ENCODE measurements at places on chromosomes 4 and X.

GRCh38 chr4:140926672-140927071, 170.5 kb upstream of the TBC1D9 start:
- no peak for DNase-seq

DNA sequence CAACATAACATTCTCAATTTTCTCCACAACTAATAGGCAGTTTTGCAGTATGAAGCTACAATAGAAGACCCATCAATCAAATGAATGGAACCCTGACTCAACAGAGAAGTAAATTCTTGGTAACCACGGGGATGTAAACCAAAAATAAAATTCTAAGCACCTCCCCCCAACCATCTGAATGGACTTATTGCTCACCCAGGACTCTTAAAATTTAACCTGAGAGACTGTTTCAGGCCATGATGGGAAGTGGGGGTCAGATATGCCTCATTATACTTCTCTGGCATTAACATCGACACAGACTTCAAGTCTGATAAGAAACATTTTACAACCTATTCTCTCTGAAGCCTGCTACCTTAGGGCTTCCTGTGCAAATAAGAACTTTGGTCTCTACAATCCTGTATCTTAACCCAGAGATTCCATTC, 620.9 kb downstream of the TLL1 start:
- DNase-seq = no peak

- no peak for DNase-seq
Measured at GRCh38 chr4:158998624-158999023, 104.3 kb upstream of the RAPGEF2 start.

- DNase-seq = no peak
Measured at GRCh38 chr4:7964890-7965662, 25.4 kb upstream of the AFAP1 start.

DNA sequence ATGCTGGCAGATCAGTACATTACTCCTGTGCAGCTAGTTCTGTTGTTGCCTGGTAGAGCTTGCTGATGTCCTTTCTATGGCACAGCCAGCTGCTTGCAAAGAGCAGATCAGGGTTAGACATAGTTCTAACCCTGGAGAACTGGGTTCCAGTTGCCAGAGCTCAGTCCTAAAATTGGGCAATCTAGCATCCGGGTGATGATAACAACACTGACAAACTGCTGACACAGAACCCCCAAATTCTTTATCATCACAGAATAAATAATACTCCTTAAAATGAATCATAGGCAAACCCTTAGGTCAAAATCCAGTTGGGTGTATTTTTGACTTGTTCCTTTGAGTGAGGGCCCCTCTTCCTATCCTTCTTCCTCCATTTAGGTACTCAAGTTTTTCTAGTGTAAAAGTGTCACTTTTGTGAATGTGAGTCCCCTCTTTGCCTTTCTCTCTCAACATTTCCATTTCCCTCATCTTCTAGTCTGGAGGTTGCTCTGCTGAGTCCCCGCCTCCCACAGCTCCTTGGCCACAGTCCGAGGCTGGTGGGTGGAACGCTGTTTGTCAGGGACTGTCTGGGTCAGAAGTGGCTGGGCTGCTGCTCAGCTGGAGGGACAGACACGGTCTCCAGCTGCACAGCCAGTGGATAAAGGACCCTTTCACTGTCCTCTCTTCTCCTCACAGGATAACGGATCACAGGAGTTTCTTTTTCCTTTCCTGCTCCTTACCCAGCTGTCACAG, 93.6 kb upstream of the RASGEF1B start:
- no peak for DNase-seq

- no peak for DNase-seq
Measured at GRCh38 chr4:125105561-125105960, 209.2 kb upstream of the FAT4 start.

- no peak for DNase-seq
Measured at GRCh38 chr4:159401791-159402380, 299.0 kb downstream of the RAPGEF2 start.

- no peak for DNase-seq
Measured at GRCh38 chr4:55074386-55074785, 51.0 kb downstream of the KDR start.

DNA sequence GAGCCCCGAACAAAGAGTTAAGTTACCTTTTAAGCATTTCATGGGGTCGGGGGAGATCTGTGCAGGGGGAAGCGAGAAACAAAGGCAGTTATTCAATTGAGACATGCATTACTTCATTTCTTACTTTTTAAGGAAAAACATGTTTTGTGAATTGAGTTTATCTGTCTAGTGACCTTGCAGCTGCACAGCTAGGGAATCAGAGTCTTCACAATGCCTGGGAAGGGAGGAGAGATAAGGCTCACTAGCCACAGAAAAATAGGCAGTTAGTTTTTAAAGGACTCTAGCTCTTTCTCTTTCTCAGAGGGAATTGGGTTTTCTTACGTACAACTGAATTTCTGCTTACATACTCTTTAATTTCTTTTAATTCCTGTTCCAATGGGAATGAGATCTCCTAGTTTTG, 26.2 kb upstream of the ZBTB33 start:
- no peak for DNase-seq

- no peak for DNase-seq
Measured at GRCh38 chrX:18360867-18361266, 6.4 kb upstream of the SCML2 start.

DNA sequence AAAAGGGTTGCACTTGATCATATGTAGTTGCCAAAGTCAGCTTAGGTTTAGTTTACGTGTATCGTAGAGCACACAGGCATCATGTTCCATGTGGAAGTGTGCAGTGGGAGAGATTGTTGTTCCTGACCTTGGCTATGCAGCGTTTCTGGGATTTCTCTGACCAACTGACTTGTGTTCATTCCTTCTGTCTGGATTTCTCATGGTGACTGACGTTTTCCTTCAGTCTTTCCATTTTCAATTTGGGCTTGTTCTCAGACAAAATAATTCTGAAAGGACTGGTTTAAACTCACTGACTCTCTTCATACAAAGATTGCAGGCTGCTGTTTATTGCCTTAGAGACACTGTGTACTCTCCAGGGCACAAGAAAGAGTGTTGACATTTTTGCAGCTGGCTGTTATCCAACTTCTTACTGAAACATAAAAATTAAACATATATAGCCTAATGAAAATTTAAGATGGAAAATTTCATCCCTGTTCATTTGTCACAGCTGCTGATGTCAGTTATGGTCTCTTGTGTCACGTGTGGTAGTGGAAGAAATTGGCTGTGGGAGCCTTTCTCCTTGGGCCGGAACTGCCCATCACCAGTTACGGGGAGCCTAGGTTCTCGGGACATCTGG, 95.4 kb downstream of the TNIP2 start:
- DNase-seq = no peak

DNA sequence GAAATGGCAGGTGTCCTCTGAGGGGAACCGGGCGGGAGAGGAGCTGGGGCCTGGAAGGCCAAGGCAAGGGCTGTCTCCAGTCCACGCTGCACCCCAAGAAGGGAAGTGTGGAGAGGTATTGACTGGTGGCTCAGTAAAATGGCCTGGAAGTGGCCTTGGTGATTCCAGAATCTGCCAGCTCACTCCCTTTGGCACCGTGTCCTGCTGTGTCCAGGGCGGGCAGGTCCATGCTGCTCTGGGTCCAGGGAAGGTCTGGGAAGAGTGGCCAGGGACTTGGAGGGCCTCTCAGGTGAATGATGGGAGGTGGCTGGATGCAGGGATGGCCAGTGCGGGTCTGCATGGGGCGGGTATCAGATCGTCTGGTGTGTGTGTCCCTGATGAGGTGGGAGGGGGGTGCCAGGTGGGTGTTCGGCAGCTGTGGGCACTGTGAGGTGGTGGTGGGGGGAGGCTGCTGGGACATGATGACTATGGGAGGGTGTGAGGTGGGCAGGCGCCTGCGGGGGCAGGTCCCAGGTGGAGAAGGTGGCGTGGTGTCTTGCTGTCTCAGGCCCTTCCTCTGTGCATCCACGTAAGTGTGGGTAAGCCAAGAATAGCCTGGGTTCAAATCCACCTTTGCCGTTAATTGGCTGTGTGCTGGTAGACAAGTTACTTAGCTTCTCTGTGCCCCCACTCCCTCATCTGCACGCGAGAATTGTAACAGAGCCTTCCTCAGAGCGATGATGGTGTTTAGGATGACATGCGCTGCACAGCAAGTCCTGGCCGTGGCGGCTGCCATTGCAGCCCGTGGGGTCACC, 17.7 kb downstream of the RGS12 start:
- no peak for DNase-seq

GRCh38 chr4:26268246-26268645, 52.6 kb upstream of the RBPJ start:
- no peak for DNase-seq

GRCh38 chr4:23887989-23888388, 1.9 kb downstream of the PPARGC1A start:
- DNase-seq = no peak

DNA sequence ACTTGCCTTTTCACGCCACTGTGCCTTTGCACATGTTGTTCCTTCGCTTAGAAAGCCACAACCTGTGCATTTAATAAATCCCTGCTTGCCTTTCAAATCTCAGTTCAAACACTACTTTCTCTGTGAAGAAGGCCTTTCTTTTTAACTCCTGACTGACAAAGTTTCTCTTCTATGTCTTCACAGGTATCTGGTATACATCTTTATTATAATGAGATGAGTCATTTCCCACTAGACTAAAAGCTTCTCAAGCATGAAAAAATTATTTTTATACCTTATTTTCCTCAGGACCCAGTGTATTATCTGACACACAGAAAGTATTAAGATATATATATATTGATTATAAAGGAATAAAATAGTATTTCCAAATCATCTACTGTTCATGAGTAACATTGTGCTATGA, 189.9 kb downstream of the TBCK start:
- DNase-seq = no peak

DNA sequence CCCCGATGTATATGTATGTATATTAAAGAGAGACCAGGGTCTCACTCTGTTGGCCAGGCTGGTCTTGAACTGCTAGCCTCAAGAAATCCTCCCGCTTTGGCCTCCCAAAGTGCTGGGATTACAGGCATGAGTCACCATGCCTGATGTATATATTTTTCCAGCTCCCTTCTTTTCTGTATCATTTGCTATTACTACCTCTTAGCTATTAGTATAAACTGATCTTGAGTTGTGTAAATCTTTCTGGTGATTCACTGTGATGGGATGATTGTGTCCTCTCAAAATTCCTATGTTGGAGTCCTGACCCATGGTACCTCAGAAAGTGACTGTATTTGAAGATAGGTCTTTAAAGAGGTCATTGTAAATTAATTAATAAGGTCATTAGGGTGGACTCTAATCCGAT, 53.1 kb downstream of the HPRT1 start:
- no peak for DNase-seq

GRCh38 chr4:6121941-6122340, 78.4 kb downstream of the JAKMIP1 start:
- DNase-seq = no peak

- DNase-seq = no peak
Measured at GRCh38 chr4:173159791-173160190, 8.8 kb upstream of the GALNT7 start.

DNA sequence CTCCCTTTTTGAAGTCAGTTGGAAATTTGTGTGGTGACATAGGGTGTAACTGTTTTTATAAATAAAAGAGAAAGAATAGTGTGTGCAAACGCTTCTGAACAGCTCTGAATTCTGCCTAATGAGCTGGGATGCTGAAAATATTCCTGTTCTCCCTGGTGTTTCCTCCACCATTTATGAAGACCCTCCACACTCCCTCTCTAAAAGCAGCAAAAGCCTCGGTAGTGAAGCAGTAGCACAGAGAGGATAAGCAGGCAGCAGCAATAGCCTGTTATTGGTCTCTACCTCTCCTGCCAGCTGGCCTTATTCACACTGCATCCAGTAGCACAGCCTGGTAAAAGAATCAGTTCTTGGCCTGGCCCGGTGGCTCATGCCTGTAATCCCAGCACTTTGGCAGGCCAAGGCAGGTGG, 406.1 kb downstream of the IQCM start:
- no peak for DNase-seq

DNA sequence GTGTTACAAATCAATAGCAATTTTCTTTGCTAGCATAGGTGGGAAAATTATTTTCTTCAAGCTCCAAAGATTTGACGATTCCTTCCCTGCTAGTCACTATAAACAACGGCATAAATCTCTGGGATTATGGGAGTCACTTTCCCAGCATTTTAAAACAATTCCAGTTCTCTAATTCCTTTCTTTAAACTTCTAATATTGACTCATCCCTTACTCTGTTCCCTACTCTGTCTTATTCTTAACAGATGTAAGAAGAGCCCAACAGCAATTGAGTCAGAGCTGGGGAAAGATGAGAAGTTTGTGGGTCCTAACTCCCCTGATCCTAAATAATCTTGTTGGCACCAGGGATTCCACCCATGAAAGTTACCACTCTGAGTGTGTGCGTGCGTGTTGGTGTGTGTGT, 47.4 kb upstream of the IL21 start:
- DNase-seq = no peak

GRCh38 chr4:44563496-44563895, 87.9 kb downstream of the YIPF7 start:
- DNase-seq = no peak

DNA sequence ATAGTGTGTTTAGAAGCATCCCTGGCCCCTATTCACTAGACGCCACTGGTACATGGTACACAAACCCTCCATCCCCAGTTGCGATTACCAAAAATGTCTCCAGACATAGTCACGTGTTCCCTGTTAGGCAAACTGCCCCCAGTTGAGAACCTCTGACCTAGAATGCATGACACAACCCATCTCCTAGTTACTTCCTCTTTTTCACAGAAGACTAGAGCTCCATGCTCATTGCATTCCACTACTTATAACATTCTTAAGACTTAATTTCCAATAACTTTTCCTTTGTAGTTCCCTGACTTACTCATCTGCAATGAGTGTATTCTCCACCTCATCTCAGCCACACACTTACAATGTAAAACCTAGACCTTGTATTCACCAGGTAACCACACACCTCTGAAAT, 68.6 kb downstream of the PRSS12 start:
- DNase-seq = no peak

DNA sequence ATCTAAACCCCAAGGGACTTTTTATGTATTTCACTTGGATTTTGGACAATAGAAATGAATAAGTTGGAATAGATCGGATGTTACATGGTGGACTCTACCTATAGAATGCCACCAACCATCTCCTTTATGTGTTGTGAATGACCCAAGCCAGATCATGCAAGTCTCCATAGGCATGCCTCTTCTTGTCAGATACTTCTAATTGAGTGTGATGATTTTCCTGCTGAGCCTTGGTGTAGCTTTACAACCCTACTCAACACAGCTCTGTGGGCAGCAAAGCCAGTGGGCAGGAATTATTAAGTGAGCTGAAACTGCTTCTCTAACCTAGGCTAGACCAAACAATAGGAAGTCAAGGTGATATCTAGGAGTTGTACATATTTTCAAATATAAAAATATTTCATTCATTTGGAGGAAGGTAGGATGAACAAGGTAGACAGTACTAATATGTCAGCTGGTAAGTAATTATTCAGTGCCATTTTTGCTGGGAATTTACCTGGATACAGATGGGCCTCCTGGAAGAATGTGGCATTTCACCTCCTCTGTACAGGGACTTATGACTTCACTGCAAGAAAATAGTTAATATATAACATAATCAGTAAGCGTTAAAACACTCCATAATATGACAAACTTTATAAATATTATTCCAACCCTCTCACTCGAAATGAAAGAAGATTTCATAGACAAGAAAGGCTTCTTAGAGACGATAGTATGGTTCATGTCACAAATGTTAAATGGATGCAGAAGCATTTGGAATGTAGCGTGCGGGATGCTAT, 298.0 kb upstream of the FAT1 start:
- no peak for DNase-seq

Data from stimulated activated CD8-positive, alpha-beta memory T cell treated with anti-CD3 and anti-CD28 coated beads, Interleukin-12 subunit alpha, Interleukin-12 subunit beta, amount 100 ng/mL, for 1 hour (primary cell).